Stimulated activated CD4-positive, alpha-beta T cell treated with anti-CD3 and anti-CD28 coated beads, TNF-alpha, amount 100 ng/mL, for 4 hours (primary cell): ENCODE measurements at places on chromosomes 11 and 22.

DNA sequence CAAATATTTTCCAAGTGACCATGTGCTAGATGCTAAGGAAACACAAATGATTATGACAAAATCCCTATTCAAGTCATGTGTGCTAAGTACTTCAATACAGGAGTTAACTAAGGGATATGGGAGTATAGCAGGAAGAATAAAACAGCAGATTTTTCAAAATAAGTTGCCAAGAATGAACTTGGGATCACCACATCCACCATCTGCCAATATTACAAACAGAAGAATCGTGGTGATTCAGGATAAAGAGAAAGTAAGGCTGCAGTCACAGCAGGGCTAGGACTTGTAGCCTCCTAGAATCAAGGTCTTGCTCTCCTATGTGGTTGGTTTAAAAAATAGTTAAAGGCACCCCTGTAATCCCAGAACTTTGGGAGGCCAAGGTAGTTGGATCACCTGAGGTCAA, 34.3 kb downstream of the MRTFA start:
- no peak for DNase-seq

DNA sequence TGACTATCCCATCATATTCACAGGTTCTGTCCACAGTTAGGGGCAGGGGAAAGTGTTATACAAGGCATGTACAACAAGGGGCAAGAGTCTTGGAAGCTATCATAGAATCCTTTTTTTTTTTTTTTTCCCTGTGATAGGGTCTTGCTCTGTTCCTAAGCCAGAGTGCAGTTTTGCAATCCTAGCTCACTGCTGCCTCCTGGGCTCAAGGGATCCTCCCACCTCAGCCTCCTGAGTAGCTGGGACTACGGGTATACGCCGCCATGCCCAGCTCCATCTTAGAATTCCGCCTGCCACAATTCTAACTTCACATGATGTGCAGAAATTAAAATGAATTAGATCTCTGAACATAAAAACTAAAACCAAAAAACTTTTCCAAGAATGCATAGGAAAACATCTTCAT, 31.7 kb downstream of the ZFTA start:
- no peak for DNase-seq

GRCh38 chr11:57301711-57302423, 22.9 kb downstream of the TNKS1BP1 start:
- DNase-seq, result no peak

- no peak for DNase-seq
Observed at GRCh38 chr11:2863276-2863618, 22.3 kb downstream of the CDKN1C start.

DNA sequence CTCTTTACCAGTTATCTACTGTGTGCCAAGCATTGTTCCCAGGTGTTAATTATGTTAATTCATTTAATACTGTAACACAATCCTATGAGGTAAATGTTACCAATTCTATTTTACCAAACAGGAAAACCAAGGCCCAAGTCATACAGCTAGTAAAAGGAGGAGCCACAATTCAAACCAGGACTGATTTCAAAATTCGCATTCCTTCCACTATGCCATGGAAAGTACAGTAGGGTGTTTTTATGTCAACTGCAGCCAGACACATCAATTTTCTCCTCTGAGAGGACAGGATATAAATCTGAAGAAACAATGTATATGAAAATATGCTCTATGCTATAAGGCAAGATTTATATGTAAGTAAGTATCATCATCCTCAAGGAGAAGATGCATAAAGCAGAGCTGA, 104.3 kb downstream of the RPL27A start:
- no peak for DNase-seq

GRCh38 chr11:2779499-2779980, 79.7 kb upstream of the KCNQ1OT1 start:
- no peak for DNase-seq

DNA sequence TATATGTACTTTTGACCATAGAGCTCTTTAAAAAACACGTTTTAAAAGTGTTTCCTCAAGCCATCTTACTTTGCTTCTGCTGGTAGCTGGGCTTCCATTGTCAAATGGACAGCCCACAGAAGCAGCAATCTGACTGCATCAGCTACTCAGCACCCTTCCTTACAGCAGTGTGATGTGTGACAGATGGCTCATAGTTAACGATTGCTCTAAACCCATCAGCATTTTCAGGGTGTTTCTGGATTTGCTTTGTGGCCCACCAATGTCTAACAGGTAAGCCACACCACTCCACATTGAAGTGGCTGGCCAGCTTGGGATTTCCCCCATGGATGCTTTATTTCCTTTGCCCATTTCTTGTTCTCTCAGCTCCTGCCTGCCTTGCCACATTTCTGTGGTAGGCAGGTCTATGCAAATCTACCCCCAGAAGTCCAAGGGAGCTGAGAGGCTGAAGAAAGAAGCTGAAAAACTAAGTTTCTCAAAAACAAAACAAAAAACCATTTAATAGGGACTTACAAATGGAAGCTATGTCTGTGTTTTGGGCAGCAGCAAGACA, 7.3 kb upstream of the FAR1 start:
- no peak for DNase-seq

DNA sequence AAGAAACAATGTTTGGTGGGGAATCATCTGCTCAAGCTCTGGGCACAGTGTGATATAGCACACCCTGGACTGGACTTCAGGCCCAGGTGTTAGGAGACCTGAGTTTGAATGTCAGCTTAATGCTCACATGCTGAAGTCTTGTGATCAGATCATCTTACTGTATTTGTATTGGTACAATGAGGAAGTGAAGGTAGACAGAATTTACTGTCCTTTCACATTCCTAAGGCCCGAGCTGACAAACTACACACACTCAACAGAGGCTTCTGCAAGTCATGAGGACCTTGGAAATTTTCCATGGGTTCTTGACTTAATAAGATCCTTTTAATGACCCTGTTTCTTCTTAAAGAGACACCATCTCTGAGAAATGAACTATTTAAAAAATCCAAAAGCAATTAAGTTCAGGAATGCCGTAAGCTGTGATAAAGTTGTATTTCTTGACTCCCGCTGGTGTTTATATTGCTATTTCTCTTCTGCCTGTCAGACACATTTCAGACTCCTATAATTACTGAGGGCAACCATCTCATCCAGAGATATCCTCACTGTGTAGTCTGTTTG, 802.0 kb downstream of the DLG2 start:
- DNase-seq, result no peak

GRCh38 chr11:7871056-7871455, 60.0 kb downstream of the OR10A6 start:
- no peak for DNase-seq
